NCI-H1417 treated with DMSO at 0.1 percent for 48 hours (cell line): ENCODE measurements at places on chromosomes 11 and 22.

DNA sequence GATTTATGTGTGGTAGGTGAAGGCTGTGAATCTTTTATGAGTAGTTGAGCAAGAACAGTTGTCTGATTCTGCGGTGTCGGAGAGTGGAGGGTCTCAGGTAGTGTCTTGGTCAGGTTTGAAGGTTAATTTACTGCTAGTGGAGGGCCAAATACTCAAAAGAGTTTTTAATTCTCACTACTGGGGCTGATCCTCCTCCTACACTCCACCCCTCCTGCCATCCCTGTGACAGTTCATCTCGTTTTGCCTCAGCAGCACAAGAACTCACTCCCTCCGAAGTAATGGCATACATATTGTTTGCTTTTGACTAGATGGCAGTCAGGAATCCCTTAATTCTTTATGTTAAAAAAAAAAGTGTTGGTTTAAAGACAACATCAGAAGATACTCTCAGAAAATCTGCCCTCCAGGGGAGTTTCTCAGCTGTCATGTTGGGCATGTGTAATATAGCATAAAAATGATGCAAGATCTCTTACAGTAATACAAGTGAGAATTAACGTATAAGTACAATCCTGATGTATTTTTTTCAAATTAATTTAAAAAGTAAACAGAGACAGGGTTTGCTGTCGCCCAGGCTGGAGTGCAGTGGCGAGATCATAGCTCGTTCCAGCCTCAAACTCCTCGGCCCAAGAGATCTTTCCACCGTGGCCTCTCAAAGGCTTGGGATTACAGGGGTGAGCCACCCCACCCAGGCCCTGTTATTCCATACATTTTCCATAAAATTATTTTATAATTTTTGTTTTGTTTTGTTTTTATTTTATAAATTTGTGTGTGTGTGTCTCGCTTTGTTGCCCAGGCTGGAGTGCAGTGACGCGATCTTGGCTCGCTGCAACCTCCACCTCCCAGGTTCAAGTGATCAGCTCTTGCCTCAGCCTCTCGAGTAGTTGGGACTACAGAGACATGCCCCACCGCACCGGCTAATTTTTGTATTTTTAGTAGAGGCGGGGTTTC, 1.3 kb downstream of the FAR1 start:
- DNase-seq = no peak

- no peak for DNase-seq
Observed at GRCh38 chr22:19143967-19144400, 467 bp downstream of the ESS2 start.

DNA sequence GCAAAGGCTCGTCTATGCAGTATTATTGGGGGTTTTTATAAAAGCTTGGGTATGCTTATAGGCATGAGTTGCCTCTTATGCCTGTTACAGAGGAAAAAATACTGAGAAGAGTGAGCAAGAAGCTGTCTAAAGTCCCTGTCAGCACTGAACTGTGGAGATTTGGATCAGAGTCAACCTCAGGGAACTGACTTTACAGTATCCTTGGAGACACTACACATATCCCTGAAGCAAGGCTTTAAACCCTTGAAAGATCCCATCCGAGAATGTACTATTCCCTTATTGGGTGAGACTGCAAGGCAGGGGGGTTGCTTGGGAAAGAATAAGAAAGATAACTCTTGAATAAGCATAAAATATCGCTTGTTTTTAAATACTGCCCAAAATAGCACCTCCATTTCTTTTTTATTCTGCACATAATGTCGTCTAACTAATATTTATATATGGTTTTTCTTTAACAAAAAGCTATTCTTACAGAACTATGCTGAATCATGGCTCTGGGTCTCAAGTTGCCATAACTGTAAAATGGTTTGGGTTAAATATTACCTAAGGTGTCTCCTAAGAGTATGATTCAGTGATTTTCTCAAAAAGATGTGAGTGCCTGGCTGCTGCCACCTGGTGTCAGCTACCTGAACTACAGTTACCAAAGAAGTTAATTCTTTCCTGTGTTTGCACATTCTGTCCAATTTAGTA, 1062.8 kb downstream of the DLG2 start:
- no peak for DNase-seq

DNA sequence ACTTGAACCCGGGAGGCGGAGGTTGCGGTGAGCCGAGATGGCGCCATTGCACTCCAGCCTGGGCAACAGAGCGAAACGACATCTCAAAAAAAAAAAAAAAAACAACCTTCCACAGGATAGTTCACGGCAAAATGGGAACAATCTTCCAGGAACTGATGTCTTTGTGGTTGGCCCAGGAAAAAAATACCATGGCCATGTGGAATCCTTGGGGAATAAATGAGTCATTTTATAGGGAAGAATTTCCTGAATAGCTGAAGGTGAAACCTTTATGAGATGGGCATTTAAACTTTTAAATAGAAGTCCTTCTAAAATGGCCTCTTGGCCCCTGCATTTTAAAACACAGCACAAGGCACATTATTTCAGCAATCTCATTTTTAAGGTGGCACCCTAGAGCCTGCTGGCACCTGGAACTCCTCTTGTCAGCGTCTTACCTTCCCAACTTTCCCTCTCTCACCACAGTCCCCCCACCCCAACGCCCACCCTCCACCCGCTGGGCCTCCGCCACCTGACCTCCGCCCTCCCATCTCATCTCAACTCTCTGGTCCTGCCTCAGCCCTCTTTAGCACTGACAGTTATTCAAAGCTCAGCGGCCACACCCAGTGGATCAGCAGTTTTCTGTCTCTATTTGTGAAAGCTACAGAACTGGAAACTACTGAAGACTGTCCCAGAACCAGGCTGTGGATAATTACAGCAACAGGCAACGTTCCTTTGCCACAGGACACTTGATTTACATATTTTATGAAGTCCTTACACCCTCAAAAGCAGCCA, 43.1 kb downstream of the SCGB1A1 start:
- DNase-seq = no peak

DNA sequence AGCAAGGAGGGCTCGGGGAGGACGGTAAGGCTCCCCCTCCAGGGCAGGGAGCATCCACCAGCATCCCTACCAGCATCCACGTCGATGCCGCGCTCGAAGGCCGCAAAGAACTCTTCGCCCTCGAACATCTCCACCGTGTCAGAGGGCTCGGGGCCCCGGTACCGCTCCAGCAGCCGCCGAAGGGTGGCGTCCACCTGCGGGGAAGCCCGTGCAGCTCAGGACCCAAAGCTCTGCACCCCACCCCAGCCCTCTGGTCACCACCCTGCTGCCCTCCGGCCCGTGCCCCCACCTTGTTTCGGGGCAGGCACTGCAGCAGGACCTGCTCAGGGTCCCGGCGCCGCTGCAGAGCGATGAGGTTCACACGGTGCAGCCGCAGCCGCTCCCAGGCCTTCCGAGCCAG, 2.4 kb upstream of the SLC25A22 start:
- no peak for DNase-seq

DNA sequence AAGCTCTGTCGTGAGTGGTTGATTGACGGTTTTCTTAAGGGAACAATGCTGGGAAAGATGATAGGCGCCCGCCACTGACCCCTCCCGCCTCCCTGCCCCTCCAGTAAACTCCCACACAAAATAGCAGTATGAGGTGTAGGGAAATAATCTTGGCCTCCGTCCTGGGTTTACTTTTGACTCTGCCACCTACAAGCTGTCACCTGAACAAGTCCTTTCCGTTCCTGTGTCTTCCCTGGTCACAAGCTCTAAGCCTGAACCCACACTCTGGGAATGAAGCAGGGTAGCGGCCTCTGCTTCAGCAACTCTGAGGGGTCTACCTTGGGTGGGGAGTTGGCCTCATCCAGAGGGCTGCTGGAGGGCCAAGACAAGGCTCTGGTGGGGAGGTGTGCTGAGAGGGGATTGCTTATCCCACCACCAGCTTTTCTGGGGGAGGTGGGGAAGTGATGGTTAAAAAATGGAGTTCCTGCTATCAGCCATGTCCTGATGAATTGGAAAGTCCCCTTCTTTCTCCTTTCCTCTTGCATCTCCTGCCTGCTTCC, 87.8 kb downstream of the CEP164 start:
- DNase-seq = no peak

DNA sequence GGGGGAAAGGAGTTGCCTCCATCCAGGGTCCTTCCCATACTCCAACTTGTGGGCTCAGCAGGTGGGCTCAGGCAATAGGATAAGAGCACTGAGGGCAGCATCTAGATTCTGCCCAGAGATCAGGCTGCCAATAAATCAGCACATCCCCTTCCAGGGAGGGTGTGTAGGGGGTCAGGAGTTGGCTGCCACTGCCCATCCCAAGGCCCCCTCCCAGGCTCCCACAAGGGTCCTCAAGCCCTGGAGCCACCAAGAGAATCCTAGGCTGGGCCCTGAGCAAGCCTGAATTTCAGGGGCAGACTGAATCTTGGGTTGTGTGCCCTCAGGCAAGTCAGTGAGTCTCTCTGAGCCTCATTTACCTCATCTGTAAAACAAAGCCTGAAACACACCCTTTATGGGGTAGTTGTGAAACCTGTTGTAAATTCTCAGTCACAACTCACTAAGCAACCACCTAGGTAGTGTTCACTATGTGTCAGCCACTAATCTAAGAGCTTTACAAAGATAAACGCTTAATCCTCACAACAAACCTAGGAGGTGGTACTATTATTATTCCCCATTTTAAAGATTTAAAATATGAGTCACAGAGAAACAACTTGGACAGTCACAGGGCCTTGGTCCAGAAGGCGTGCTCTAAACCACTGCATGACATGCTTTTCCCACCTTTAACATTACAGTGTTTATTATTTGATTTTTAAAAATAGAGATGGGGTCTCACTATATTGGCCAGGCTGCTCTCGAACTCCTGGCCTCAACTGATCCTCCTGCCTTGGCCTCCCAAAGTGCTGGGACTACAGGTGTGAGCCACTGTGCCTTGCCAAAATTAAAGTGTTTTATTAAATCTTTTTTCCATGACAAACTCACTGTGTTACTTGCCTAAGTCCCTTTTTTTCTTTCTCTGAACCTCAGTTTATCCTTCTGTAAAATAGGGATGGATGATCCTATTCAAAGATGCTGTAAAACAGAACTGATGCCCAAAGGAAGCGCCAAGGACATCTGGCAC, 36.2 kb downstream of the LMO1 start:
- no peak for DNase-seq

DNA sequence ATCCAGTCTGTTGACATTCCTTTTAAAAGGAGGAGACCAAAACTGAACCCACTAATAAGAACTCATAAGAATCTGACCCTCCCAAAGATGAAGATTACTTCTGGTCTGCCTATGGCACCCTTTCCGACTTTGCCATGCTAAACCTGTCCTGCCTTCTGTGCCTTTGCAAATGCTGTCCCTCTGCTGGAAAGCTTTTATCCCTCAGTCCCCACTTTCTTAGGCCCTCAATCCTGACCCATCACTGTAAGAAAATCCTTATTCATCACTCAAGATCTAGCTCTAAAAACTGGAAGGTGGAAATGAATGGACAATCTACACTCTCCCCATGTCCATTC, 10.4 kb downstream of the MPZL3 start:
- no peak for DNase-seq

DNA sequence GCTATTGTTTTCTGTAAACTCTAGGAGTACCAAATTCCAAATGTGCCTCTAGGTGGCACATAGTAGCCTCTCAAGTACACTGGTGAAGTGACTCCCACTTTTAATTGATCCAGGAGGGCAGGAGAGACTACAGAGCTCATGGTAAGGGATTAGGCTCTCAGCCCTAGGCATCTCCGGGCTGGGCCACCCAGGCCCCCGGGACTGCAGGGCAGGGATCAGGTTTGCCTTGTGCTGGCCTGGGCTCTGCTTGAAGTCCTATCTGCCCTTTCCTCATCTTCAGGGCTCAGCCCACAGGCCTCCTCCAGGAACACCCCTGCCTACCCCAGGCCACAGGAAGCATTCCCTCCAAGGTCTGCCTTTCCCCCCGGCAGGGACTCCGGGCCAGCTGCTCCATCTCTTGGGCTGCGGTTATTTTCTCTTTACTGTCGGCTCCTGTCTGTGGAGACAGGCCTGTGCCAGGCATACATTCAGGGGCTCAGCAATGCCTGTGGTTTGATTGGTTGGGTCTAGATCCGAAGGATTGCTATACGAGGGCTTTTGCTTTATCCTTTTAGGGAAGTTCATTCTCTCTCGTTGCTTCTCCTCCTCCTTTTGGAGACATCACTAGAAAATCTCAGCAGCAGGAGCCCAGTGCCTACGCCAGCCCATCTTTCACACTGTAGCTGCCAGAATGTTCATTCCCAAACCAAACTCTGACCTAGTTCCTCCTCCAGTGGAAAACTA, 32.8 kb downstream of the PARVA start:
- no peak for DNase-seq

- no peak for DNase-seq
Observed at GRCh38 chr11:108115500-108116140, 5.7 kb upstream of the ACAT1 start.

DNA sequence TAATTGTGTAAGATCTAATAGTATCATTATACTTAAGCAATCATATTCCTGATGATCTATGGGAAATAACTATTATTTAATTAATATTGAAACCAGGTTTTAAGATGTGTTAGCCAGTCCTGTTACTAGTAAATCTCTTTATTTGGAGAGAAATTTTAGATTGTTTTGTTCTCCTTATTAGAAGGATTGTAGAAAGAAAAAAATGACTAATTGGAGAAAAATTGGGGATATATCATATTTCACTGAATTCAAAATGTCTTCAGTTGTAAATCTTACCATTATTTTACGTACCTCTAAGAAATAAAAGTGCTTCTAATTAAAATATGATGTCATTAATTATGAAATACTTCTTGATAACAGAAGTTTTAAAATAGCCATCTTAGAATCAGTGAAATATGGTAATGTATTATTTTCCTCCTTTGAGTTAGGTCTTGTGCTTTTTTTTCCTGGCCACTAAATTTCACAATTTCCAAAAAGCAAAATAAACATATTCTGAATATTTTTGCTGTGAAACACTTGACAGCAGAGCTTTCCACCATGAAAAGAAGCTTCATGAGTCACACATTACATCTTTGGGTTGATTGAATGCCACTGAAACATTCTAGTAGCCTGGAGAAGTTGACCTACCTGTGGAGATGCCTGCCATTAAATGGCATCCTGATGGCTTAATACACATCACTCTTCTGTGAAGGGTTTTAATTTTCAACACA, 6.4 kb downstream of the BIRC3 start:
- DNase-seq = no peak

GRCh38 chr11:8196749-8197148, 27.9 kb upstream of the RIC3 start:
- no peak for DNase-seq

- no peak for DNase-seq
Observed at GRCh38 chr11:123187665-123188507, 7.2 kb downstream of the CLMP start.

GRCh38 chr11:34600339-34601084, 20.4 kb upstream of the EHF start:
- DNase-seq = no peak

DNA sequence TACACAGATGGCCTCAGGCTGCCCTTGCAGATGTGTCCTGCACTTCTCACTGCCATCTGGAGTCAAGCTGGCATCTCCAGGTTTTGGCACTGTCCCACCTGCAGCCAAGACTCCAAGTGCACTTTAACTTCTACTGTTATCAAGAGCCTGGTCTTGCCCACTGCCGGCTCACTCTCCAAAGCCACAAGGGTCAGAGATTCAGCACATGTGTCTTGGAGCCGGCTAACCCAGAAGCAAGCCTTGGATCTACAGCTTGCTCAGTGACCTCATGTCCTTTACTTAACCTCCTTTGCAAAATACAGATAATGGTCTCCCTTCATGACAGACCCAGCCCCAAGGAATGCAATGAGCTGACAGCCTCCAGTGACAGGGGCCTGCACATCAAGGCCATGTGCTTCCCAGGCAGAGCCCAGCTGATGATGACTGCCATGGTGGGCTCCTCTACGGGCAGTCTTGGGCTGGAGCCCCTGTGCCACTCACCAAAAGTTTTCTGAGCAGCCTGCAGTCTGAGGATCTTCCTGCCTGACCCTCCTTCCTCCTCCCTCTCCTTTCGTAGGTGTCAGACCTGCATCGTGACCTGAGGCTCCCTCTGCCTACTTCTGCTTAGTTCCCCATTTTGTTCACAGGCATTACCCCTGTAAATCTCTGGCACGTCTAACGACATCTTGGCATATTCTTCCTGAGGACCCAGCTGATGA, 9.0 kb downstream of the TP53AIP1 start:
- no peak for DNase-seq
